ENCODE measurements at places on chromosomes 7 and 10.

GRCh38 chr7:47277321-47277781 lies 304.6 kb downstream of the TNS3 start:
- DNase-seq = no peak

GRCh38 chr10:119104654-119105015 lies 722 bp downstream of the DENND10 start:
- DNase-seq = peak; percentile 10

DNA sequence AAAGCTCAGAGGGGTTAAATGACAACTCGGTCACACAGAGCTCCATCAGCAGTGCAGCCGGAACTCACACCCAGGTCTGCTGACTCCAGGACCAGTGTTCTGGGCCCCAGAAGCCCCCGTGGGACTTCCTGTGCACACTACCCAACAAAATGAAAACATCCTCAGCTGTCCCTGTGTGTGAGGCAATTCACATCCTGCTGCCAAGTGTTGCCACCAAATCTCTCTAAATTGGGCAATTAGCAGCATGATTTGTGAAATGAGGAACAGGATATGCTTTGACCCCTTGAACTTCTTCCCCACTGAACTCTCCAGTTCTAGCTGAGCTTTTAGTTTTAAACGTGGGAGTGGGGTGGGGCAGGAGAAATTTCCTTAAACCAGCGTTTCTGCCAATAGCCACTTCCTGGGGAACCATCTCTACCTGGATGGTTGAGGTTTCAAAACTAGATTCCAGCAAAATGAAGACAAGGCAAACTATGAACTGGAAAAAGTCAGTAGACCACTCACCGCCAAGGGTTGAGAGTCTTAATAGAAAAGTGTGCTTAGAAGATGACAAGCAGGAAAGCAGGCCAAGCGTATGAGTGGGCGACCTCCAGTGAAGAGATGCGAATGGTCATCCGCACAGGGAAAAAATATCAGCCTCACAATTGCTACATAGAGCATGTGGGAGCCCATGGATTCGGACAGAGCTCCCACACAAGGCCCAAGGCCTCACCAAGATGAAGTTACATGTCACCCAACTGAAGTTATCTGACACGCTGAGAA lies 51.9 kb upstream of the CHST15 start:
- DNase-seq = no peak

GRCh38 chr10:123160311-123160980 lies 6.2 kb downstream of the BUB3 start:
- DNase-seq = no peak

GRCh38 chr7:114431189-114431588 lies 16.6 kb downstream of the FOXP2 start:
- DNase-seq = no peak

All from activated T-cell treated with anti-CD3 and anti-CD28 coated beads, Interleukin-2, amount 50 U/mL, for 4 hours (primary cell).